ENCODE measurements at places on chromosomes 2 and 18.

- DNase-seq: no peak
These were observed 55.3 kb downstream of the DCC start for GRCh38 chr18:52395146-52395852.

- no peak for DNase-seq
These were observed 204.2 kb downstream of the L3MBTL4 start for GRCh38 chr18:6210349-6211173.

DNA sequence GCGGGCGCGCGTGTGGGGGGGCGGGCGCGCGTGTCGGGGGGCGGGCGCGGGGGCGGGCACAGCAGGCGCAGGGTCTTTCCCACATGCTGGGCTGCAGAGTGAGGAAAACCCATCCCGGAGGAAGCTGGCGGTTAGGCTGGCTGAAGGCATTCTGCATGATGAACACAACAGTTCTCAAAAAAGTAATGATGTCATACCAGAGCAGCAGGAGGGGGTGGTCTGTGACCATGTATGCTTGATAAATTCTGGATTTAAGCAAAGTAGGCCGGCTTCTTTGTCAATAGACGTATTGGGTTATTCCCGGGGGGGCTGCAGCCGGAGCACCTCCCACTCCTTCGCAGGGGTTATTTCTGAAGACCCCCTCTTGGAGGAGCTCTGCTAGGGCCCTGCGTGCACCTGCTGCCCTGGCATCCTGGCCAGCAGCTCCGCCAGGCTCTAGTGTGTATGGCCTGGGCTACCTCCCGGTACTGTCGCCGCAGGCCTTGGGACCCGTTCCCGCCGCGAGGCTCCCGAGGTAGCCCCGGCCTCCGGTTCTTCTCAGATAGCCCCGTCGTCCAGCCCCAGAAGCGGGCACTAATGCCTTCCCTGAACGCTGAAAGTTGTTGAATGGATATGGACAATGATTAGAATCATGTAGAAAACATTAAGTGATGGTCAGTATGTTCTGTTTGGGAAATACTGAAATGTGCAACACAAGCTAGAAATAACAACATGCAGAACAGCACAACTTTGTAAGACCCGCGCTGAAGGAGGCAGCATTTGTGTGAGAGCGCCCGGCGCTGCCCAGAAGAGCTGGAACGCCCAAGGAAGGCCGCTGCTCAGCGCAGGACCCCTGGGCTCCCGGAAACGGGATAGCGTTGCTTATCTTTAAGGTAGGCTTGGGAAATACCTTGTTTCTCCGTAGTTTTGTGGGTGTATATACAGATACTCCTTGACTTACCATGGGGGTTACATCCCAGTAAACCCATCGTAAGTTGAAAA is 101.4 kb upstream of the RAB6C start:
- DNase-seq: peak; percentile 53

GRCh38 chr2:9781252-9781651 is 62.0 kb upstream of the TAF1B start:
- DNase-seq: no peak

DNA sequence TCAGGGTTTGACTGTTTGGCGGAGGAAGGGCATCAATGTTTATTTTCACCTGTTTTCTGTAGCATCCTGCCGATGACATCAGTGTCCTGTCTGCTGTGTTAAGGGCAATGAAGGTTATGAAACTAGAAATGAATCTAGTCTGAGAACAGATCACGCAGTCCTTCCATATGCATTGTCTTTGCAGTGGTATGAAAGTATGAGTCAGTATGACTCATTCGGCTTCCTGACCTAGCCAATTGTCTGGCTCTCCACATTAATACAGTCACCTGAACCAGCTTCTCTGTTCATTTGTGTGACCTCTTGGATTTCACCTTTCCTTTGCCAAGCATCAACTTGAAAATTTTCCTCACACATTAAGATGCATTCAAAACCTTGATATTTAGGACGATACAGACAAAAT is 353.8 kb downstream of the RND3 start:
- no peak for DNase-seq

- DNase-seq: peak; percentile 39
These were observed 9.7 kb upstream of the IL1RN start for GRCh38 chr2:113117541-113118262.

GRCh38 chr2:18610651-18611050 is 21.3 kb upstream of the NT5C1B start:
- no peak for DNase-seq

GRCh38 chr2:12168791-12169388 is 422.5 kb downstream of the LPIN1 start:
- no peak for DNase-seq

GRCh38 chr2:210475706-210476105 is 853 bp downstream of the LANCL1 start:
- DNase-seq: no peak

GRCh38 chr2:221554769-221555493 is 17.2 kb downstream of the EPHA4 start:
- DNase-seq: no peak

- no peak for DNase-seq
These were observed 2.5 kb downstream of the MARCHF4 start for GRCh38 chr2:216369821-216370220.

GRCh38 chr18:58829263-58829662 is 35.4 kb upstream of the ZNF532 start:
- no peak for DNase-seq

- DNase-seq: peak; percentile 94
These were observed 47.6 kb upstream of the LGALSL start for GRCh38 chr2:64406407-64406774.

All from left lobe of liver (tissue), 2 donors.